Renal pelvis (tissue), 12 donors: ENCODE measurements at places on chromosomes 1 and 21. TPM values are rescaled to one million over a fixed set of nuclear protein-coding genes. Genes with fewer than 3 reads are reported as not detected.

Gene PARK7
- 348 TPM for polyA plus RNA-seq

Gene GBP5
- 0.31 TPM for polyA plus RNA-seq

Gene PLA2G2F
- polyA plus RNA-seq: 0.40 TPM

Gene MYCL
- polyA plus RNA-seq: 10.1 TPM

Gene SPRR2B
- polyA plus RNA-seq: 0.16 TPM

Gene FAM163A
- polyA plus RNA-seq: 0.76 TPM

Gene EXTL1
- polyA plus RNA-seq: 2.1 TPM

Gene UBASH3A
- polyA plus RNA-seq: not detected

Gene OLIG1
- polyA plus RNA-seq: 0.41 TPM

Gene CA6
- polyA plus RNA-seq: 0.30 TPM

Gene SERPINC1
- polyA plus RNA-seq: not detected

Gene C1orf115
- polyA plus RNA-seq: 28.3 TPM

Gene KCNE1
- 1.0 TPM for polyA plus RNA-seq

Gene OR6N1
- not detected for polyA plus RNA-seq

Gene PAQR6
- polyA plus RNA-seq: 7.1 TPM

Gene GLIS1
- 3.6 TPM for polyA plus RNA-seq

Gene CR1L
- 0.78 TPM for polyA plus RNA-seq

Gene PPFIA4
- polyA plus RNA-seq: 13.3 TPM

Gene NPHS2
- polyA plus RNA-seq: 403 TPM

Gene TNFRSF18
- polyA plus RNA-seq: 1.2 TPM

Gene KIF17
- polyA plus RNA-seq: 4.0 TPM

Gene IL22RA1
- 4.6 TPM for polyA plus RNA-seq

Gene RBM11
- 4.5 TPM for polyA plus RNA-seq

Gene CR1
- 22.8 TPM for polyA plus RNA-seq

Gene WARS2
- polyA plus RNA-seq: 19.5 TPM

Gene RGS13
- polyA plus RNA-seq: not detected

Gene VSIG8
- polyA plus RNA-seq: 0.43 TPM

Gene ROR1
- 22.6 TPM for polyA plus RNA-seq

Gene COL24A1
- 2.3 TPM for polyA plus RNA-seq

Gene PDC
- polyA plus RNA-seq: 0.60 TPM

Gene NOS1AP
- 10.0 TPM for polyA plus RNA-seq

Gene RSPH1
- polyA plus RNA-seq: 11.0 TPM

Gene GPR25
- not detected for polyA plus RNA-seq

Gene OR2M7
- not detected for polyA plus RNA-seq

Gene LRRIQ3
- 5.9 TPM for polyA plus RNA-seq

Gene SHC1
- 91.3 TPM for polyA plus RNA-seq

Gene KIAA0040
- 14.1 TPM for polyA plus RNA-seq

Gene PADI3
- 0.12 TPM for polyA plus RNA-seq

Gene NEGR1
- polyA plus RNA-seq: 3.5 TPM

Gene FYB2
- 0.96 TPM for polyA plus RNA-seq

Gene CLDN17
- not detected for polyA plus RNA-seq

Gene PDZK1
- polyA plus RNA-seq: 244 TPM

Gene NR5A2
- 1.8 TPM for polyA plus RNA-seq

Gene KMO
- 18.2 TPM for polyA plus RNA-seq

Gene PPIAL4G
- not detected for polyA plus RNA-seq

Gene C1orf216
- polyA plus RNA-seq: 8.1 TPM

Gene KCNK2
- polyA plus RNA-seq: 2.6 TPM

Gene ESRRG
- polyA plus RNA-seq: 45.6 TPM

Gene EPS8L3
- 1.4 TPM for polyA plus RNA-seq

Gene NTRK1
- polyA plus RNA-seq: 1.3 TPM

Gene C1orf105
- not detected for polyA plus RNA-seq

Gene SYDE2
- polyA plus RNA-seq: 6.8 TPM

Gene CRYAA
- polyA plus RNA-seq: not detected

Gene HES5
- 0.87 TPM for polyA plus RNA-seq

Gene OR6K3
- polyA plus RNA-seq: not detected

Gene NKAIN1
- polyA plus RNA-seq: 4.6 TPM

Gene HPDL
- polyA plus RNA-seq: 4.5 TPM

Gene TENT5C
- 3.5 TPM for polyA plus RNA-seq
